ENCODE measurements at places on chromosomes 7 and 10.

DNA sequence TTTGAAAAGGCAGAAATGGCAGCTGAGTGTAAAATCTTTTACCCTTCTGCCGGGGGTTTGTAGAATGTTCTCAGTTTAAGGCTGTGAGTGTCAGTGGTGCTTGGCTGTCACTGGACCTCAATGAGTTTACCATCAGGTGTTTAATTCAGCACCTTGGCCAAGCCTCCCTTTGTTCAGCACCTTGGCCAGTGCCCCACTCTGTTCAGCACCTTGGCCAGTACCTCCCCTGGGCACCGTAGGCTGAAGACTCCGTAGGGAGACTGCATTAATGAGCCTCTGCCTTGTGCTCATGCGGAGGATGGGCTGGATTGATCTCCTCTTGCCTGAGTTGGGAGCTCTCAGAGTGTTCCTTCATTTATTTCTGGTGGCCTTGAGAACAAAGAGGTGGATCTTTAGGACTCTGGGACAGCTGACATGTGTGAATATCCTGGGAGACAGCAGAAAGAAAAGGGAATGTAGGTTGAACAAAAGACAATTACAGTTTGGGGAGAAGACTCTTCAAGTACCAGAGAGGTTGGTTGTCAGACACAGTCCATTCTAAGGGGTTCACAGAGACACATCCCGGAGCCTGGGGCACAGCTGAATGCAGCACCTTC lies 1.6 kb downstream of the FAM24A start:
- peak; percentile 61 for DNase-seq

DNA sequence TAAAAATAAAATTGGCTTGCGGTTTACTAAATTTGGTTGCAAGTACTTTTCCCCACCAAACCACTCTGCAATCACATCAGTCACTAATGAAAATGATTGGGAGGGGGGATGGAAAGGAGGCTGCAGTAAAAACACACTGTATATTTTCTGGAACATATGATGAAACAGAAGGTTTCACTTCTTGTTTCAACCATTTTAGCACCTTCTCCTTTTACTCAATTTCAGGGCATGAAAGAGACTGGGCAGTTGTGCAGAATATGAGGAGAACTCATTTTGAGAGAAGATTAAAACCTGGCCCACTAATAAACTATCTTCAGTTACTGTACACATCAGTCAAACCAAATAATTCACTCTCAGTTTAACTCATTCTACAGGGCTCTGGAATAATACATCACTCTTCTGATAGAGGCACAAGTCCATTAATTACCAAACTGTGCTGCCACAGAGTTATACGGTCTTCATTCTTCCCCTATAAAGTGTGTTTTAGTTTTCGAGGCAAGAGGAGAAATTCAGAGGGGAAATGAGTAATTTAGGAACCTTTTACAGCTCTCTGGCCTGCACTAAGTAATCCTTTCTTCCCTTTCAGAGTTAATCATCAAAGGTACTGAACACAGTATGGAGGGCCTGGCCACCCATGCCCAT lies 25.5 kb downstream of the JAZF1 start:
- DNase-seq: no peak

DNA sequence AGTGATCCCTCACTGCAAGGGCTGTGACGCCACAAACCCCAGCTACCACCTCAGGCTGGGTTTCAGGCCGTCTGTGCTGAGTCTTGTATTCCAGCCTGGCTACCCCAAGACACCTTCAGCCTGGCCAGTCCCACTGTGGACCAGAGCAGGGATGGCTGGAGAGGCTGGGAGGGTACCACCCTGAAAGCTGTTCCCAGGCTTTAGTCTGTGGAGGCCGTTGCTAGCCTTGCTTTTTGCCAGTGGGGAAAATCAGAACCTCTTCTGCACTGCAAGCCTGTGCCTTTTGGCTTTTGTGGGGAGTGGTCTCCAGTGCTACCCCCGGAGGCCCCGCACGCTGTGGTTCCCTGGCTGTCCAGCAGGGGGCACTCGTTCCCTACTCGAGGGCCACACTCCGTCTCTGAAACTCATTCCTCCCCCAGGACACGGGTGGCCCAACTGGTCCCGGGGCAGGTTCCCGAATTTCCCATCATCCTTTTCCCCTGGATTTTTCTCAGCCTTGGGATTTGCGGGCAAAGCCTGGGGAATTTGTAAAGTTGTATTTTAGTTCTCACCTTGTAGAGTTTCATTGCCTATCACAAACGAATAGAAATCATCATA lies 128.4 kb upstream of the BTBD16 start:
- peak; percentile 28 for DNase-seq

GRCh38 chr10:79345241-79346011 lies 1.8 kb upstream of the PPIF start:
- DNase-seq: no peak

DNA sequence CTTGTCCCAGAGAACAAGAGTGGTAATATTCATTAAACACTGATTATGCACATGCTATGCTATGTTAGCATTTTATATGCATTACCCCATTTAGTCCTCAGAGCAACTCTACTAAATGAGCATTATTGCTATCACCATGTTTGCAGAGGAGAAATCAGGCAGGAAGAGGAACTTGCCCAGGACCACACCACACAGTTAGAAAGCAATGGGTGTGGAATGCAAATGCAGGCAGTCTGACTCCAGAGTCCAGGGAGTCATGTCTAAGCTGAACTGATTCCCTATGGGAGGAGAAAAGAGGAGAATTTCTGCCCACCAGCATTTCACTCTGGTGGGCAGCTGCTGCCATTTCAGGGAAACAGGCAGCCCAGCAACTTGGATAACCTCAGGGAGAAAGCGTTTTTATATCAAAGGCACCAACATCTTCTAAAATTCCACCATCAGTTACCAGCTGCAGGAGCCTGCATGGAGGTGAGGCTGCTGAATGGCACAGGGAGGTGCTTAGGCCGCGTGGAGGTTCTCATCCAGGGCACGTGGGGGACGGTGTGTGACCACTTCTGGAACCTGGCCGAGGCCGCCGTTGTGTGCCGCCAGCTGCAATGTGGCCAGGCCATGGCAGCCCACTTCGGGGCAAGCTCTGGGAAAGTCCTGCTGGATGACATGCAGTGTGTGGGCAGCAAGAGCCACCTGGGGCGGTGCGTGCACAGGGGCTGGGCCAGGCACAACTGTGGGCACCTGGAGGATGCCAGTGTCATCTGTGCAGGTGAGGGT lies 68.2 kb upstream of the C10orf120 start:
- DNase-seq: no peak

DNA sequence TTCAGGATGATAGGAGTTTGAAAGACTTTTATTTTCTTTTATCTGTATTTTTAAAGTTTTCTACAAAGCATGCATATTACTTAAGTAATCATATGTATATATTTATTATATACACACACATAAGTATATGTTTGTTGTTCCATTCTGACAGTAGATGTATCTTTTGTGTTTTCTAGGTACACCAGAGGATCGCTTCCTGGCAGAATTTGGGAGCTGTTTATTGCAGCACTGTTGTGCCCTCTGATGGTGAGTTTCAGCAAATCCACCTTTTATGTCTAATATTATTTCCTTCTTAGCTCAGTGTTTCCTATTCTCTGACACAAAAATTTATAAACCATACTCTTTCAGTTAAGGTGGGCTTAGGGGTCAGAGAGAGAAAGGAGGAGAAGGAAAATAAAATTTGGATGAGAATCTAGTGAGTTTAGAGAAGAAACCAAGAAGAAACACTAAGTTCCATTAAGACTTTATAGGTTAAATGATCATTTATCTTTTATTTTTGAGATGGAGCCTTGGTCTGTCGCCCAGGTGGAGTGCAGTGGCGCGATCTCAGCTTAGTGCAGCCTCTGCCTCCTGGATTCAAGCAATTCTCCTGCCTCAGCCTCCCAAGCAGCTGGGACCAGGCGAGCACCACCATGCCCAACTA lies 59.2 kb upstream of the OIT3 start:
- DNase-seq: peak; percentile 30

DNA sequence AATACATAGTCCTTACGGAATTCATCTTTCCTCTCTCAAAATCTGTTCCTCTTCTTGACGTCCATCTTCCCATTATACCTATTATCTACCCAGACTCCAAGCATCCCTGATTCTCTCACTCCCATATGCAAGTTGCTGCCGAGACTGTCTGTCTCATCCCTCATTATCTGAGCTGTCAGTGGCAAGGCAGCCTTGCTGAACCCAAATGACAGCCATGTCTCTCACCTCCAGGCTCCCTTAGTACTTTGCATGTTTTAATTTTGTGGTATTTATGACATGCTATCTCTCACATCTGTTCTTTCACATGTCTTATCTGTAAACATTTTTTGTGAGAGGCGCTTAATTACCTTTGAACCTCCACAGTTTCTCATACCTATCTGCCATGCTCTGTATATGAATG lies 54.4 kb upstream of the IFRD1 start:
- DNase-seq: no peak

- DNase-seq: no peak
Measured at GRCh38 chr7:75039166-75039565, 34.4 kb downstream of the RCC1L start.

GRCh38 chr7:74334030-74334429 lies 44.8 kb downstream of the CLIP2 start:
- no peak for DNase-seq

- peak; percentile 61 for DNase-seq
Measured at GRCh38 chr10:5975641-5976473, 1.5 kb downstream of the IL15RA start.

DNA sequence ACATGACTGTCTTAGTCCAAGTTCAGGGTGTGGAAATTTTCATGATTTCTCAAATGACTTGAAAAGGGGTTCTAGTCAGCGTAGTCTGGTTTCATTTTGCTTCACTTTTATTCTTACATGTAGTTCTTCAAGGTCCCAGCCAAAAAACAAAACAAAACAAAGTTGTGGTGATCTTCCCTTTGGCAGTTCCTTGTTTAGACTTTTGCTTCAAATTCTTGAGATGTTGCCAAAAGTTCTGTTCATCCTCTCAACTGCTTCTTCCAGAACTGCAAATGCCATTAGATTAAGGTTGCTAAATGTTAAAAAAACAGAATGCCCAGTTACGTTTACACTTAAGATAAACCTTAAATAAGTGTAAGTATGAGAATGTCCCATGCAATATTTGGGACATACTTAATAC lies 370.8 kb upstream of the LRRTM3 start:
- DNase-seq: no peak

- no peak for DNase-seq
Measured at GRCh38 chr7:116148626-116149025, 61.7 kb upstream of the TES start.

- DNase-seq: no peak
Measured at GRCh38 chr10:131514454-131514853, 202.9 kb upstream of the TCERG1L start.

- DNase-seq: no peak
Measured at GRCh38 chr7:139959718-139960117, 103.0 kb downstream of the PARP12 start.

GRCh38 chr7:55377162-55377817 lies 12.2 kb downstream of the LANCL2 start:
- DNase-seq: no peak

GRCh38 chr7:22630069-22630468 lies 96.9 kb upstream of the IL6 start:
- no peak for DNase-seq

- no peak for DNase-seq
Measured at GRCh38 chr10:84097787-84098353, 41.4 kb upstream of the GHITM start.

GRCh38 chr10:95176101-95176500 lies 17.9 kb upstream of the ACSM6 start:
- no peak for DNase-seq

- no peak for DNase-seq
Measured at GRCh38 chr10:86647773-86648703, 6.3 kb upstream of the OPN4 start.

- no peak for DNase-seq
Measured at GRCh38 chr10:69007260-69007659, 18.7 kb downstream of the KIFBP start.

DNA sequence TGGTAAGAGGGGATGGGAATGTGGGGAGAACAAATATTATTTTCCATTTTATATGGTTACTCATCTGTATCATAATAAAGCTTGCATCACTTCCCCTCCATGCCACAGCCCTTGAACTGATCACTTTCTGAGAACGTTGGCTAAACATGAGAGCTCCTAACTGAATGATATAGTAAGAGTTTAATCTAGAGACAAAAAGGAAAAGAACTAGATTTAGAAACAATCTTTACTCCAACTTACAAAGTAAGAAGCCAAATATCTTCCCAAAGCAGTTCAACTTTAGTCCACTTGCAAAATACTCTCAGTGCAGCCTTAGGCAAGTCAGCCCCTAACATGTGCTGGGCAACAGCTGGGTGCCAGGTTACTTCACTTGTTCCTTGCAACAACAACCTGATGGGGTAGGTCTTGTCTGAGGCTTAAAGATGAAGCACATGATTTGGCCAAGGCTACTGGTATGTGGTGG lies 20.3 kb downstream of the SMURF1 start:
- no peak for DNase-seq

- DNase-seq: peak; percentile 89
Measured at GRCh38 chr7:74206589-74207120, 3.2 kb upstream of the LAT2 start.

DNA sequence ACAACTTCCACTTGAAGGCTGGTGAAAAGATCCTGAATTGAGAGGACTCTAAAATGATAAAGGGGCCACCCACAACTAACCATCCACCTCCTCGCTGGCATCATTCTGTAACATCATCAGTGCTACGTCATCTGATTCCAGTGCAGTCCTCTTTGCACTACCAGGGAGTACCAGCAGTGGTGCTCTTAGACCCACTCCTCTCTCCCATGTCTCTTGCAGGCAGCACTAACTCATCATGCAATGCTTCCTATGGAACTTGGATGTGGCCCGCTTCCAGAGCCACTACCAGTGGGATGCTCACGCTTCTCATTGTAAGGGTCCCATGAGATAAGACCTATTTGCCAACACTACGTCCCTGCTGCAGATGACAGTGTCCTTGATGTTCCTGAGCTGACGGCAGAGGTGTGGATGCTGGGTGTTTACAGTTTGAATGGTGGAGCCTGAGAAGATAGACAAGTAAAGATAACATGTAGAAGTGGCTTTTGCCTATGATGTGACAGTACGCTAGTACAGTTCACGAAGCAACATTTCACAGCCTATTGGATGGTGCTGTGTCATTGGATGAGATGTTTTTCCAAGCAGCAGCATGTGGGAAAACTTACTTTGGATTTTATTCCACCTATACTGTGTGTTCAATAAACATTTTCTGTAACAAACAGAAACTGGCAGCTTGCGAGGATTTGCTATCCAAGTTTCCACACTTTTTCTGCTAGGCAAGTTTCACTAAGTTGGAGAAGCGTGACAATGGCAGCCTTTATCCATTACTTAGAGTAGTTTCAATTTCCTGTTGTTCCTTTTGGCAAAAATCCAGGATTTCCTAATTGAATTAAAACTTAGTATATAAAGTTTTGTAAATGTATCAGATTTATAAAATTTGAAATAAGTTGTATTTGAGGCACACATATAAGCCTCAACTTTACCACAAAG lies 35.8 kb upstream of the COBL start:
- DNase-seq: no peak

DNA sequence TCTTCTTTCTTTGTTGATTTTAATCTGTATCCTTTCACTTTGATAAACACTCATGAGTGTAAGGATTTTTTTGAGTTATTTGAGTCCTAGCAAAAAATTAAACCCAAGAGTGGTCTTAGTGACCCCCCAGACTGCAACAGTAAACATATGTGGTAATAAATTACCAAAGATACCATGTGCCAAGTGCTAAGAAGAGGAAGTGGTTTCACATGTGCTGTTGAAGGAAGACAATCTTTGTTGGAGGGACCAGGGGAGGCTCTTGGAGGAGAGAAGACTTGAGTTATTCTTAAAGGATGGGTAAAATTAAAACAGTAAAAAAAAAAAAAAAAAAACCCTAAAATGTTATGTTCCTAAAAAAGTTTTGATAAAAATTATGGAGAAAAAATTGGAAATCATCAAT lies 150.2 kb downstream of the SEC23IP start:
- no peak for DNase-seq

Measured in stimulated activated CD4-positive, alpha-beta T cell treated with anti-CD3 and anti-CD28 coated beads, Interleukin-2, amount 100 ng/mL, for 24 hours (primary cell).